ENCODE measurements at places on chromosomes 1 and 21.
A peak's percentile ranks its signal among the peaks of the same experiment; 100 is the strongest.

- no peak for DNase-seq
These were observed 8.1 kb upstream of the FMO3 start for GRCh38 chr1:171082606-171083005.

DNA sequence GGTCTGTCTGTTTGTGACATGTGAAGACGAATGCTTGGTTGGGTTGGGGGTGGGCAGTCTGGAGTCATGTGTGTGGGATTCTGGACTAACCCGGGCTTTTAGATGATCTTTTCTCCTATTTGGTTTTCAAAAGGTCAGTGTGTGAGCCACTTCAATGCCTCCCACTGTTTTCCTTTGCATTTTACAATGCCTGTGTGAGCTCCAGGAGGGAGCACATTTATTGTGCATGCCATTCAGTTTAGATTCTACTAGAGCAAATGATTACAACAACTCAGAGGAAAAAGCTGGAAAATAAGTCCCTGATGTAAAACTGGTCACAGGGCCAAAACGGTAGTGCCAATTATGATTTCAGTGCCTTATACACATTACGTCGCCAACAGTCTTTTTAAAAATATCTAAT is 90.9 kb downstream of the LYPLAL1 start:
- peak; percentile 90 for DNase-seq

- DNase-seq = no peak
These were observed 245.3 kb downstream of the SLC45A1 start for GRCh38 chr1:8562881-8563865.

GRCh38 chr1:8746554-8746953 is 70.9 kb downstream of the RERE start:
- DNase-seq = no peak

DNA sequence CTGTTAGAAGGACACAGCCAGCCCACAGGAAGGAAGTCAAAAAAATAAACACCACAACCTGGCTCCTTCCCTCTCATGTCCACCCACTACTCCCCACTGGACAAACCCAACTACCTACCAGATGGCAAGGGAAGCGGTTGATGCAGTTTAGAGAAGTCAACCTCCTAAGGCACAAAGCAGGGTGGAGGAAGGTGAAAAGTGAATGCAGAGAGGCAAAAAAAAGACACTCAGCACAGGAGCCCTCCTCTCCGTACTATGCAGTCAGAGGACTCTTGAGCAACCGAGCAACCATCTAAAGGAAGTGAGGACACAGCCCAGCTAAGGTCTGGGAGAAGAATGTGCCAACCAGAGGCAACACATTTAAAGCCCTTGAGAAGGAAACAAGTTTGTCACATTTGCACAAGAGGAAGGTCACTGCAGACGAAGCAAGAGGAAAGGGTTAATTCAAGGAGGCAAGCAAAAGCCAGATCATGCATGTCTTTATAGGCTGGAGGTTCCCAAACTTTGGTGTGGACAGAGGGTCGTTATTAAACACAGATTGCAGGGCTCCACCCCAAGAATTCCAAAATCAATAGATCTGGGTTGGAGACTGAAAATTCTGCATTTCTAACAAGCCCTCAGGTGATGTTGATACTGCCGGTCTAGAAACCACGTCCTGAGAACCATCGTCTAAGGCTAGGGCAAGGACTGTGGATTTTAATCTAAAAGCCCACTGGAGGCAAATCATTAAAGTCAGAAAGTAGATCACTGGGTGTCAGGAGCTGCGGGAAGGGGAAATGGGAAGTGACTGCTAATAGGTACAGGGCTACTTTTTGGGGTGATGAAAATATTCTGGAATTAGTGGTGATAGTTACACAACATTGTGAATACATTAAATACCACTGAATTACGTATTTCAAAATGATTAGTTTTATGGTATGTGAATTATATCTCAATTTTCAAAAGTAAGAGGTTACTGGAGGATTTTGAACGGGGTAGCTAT is 19.7 kb downstream of the TP53BP2 start:
- DNase-seq = no peak

GRCh38 chr1:45385302-45385701 is 45.1 kb upstream of the MUTYH start:
- DNase-seq = peak; percentile 6

- no peak for DNase-seq
These were observed 119.8 kb upstream of the SPAG17 start for GRCh38 chr1:118304722-118305359.

DNA sequence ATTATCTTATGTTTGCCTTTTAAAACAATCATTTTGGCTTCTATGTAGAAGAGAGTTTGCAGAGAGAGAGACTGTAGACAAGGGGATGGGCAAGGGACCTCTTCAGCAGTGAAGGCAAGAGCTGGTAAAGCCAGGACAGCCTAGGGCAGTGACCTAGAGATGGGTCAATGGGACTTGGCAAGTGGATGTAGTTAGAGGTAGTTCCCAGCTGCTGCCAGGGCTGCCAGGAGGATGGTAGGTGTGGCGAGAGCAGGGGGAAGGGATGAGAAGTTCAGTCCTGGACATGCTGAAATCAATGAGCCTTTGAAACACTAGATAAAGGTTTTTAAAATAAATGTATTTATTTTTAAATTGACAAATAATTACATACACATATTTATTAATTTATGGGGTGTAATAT is 6.4 kb upstream of the SPRR5 start:
- DNase-seq = no peak

DNA sequence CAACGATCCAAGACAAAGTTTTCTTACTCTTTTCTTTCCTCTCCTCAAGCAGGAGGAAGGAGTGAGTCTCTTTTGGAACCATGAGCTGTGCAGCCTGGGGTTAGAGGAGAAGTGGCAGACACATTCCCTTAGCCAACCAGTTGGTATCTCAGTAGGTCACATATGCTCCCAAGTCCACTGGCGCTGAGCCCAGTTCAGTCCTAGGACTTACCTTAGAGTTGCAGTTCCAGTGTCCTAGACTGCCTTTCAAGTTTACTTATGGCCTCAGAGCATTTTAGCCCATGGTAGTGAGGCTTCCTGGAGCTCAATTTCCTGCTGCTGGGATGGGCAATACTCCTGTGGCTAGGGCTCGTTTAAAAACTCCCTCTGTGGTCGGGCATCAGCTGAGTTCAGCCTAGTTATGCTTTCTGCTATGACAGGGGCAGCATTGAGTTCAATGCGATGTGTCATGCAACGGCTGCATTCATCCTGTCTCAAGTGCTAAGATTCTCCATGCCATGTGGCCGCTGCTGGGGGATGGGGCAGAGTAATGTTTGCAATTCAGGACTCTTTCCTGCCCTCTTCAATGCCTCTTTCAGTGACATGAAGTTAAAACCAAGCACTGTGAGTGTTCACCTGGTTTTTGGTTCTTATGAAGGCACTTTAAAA is 103.8 kb downstream of the LRRC7 start:
- DNase-seq = no peak

DNA sequence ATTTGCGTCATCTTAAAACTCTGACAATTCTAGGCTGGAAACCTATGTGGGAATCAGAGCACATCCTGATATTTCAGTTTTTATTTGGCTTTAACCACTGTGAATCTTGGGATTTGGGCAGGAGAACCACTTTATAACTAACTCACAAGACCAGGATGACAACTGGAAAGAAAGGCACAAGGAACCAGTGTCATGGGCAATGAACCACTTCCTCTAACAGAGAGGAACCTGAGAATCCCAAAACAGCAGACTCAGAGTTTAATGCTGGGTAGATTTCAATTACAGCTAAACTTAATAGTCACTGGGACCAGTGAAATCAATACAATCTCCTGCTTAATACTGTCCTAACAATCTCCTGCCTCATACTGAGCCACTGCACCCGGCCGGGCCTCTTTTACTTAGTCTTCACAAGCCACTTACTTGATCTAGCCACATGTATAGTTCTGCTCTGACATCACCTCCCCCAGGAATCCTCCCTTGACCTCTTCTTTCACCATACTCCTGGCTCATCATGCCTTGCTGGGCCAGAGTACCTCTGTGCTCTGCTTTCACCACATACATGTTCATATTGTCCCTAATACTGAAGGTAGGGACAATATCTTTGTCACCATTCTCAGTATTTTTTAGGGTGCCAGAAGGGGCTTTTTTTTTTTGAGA is 20.2 kb upstream of the SLFNL1 start:
- DNase-seq = no peak

DNA sequence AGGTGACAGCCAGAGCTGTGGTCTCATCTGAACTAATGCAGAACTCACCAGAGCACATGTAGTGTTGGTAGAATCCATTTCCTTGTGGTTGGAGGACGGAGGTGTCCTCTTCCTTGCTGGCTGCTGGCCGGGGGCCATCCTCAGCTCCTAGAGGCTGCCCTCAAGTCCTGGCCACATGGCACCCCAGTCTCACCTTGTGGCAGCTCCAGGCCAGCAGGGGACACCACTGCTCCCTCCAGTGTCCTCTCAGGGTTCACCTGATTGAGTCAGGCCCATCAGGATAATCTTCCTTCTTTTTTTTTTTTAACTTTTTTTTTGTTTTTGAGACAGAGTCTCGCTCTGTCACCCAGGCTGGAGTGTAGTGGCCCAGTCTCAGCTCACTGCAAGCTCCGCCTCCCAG is 2.9 kb downstream of the KCNE1 start:
- no peak for DNase-seq

DNA sequence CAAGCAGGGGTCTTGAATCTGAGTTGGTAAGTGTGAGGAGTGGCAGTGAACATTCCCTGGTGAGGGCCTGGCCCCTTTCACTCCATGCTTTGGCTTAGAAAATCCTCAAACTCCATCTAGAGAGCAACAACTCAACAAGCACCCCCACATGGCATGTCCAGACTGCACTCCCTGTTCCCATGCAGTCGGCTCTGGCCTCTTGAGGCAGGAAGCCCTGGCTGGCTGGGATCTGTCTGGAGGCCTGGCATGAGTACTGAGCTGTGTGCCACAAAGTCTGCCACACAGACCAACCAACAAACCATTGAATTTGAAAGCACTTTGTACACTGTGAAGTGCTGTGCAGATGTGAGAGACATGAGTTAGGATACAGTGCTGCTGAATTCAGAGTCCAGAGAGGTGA is 25.2 kb downstream of the COA7 start:
- no peak for DNase-seq

GRCh38 chr1:232300466-232300865 is 329.5 kb downstream of the SIPA1L2 start:
- no peak for DNase-seq

DNA sequence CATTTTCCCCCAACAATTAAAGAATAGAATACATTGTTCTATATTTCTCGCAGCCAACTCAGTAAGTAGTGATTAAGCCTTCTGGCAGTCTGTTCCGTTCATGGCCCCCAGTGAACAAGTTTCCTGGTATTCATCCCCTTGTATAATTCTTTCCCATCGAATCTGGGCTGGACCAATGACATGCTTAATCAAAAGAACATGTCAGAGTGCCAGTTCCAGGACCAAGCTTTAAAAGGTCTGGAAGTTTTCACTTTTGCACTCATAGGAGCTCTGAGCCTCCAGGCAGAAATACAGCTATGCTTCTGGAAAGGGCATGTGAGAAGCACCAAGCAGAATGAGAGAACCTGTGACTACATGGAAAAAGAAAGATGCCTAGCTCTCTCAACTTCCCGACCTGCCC is 22.5 kb upstream of the DPYD start:
- DNase-seq = no peak

GRCh38 chr1:23651069-23651808 is 40.4 kb upstream of the RPL11 start:
- no peak for DNase-seq

GRCh38 chr1:8297245-8297644 is 20.7 kb upstream of the SLC45A1 start:
- no peak for DNase-seq

DNA sequence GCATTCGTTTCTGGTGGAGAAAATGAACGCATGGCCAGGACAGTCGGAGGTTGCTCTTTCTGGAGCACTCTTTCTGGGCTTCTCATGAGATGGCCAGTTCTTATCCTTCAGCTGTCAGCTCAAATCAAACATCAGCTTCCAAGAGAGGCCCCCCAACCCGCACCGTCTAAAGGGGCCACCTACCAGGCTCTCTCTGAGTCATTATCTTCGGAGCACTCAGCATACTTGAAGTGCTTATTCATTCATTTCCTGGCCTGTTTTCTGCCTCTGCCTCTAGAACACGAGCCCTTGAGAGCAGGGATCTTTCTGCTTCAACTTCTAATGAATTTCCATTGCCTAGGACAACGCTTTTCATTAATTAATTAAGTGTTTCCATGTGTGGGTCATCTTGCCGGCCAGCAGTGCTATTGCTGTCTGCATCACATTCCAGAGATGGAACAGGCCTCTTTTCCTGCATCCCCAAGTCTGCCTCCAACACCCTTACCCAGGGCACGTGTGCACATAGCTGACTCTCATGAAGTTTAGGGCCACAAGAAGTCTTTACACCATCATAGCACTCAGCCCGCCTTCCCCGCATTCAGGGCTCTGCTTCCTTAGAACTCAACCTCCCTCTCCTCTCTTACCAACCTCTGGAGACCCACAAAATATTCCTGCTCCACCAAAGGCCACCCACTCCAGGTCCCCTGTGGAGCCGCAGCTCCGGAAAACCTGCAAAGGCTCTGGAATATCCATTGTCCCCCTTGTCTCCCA is 52.1 kb upstream of the LAPTM5 start:
- DNase-seq = no peak

DNA sequence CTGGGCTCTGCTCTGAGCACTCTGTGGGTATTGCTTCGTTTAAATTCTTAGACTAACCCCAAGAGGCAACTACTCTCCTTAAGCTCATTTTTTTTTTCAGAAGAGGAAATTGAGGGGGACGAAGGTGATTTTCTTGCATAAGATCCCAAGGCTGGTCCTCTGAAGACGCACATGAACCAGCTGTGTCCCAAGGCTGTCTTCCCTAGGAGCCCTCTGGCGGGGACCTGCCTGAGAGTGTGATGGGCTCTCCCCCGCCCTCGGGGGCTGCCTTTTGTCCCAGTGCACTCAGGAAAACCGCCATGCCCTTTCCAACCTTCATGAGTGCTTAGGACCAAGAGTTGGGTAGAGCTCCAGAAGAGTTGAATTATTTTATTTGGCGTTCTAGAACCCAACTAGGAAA is 21.7 kb downstream of the UMODL1 start:
- no peak for DNase-seq

DNA sequence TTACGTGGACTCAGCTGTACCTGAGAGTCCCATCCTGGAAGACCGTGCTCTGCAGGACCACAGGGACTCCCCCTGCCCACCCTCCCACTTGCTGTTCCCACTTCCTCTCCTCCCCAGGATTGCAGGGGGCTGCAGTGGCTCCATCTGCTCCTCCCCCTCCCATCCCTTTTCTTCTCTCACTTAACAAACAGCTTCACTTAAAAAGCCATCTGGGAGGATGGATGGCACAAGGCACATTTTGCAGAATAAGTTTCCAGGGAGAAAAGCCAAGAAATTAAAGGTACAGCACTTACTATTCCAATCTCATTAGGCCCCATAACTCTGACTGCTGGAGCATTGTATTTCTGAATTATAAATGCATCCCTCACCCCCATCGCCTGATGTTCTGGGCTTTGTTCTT is 458.7 kb downstream of the PTPRU start:
- DNase-seq = no peak

DNA sequence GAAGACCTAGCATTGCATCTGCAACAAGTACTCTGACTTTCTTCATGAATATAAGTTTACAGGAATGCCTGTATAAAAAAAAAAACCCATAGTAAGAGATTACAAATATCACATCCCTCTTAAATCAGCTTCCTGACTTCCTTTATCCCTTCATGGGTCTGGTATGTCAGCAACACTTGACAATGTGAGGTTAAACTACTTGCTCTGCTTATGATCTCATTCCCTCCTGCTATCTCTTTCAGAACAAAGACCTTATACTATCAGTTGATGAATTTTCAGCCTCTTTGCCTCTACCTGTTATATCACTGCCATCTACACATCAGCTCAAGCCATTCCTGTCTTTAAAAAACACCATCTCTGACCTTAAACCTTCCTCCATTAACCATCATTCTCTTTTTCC is 130.9 kb upstream of the SAMSN1 start:
- DNase-seq = no peak

- DNase-seq = no peak
These were observed 25.8 kb upstream of the CAPZB start for GRCh38 chr1:19511116-19511515.
